AG04450 (cell line): ENCODE measurements at places on chromosomes 7 and 10.

- no peak for DNase-seq
These were observed 26.1 kb downstream of the IFIT5 start for GRCh38 chr10:89440226-89441009.

DNA sequence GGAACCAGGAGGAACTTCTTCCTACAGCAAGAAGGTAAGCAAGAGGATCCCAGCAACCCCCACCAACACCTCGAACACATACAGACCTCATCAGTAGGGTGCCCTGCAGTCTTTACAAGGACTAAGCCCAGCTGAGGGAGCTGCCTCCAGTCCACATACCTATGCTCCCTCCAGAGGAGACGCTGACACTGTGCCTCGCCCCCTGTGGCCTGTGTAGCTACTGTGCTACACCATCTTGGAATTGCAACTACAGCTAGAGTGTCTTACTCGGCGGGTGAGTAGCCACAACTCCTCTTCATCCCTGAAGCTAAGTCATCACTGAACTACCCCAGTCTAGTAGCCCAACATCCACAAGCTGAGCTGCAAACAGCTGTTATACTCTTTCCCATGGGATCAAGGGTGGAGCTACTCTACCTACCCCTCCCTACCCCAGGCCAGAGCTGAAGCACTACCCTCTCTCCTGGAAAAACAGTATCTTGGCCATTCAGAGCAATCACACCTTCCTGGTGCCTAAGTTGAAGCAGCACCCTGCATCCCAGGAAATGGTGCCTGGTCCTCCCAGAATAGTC lies 42.2 kb upstream of the CAMK2B start:
- no peak for DNase-seq

DNA sequence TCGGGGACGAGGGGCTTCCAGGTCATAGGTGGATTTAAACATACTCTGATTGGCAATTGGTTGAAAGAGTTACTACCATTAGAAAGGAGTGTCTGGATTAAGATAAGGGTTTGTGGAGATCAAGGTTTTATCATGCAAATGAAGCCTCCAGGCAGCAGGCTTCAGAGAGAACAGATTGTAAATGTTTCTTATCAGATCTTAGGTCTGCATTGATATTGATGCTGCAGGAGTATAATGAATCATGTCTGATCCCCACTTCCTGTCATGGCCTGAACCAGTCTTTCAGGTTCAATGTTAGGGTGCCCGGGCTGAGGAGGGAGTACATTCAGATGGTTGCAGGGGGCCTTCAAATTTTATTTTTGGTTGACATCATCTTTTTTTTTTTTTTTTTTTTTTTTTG lies 51.4 kb downstream of the SH3PXD2A start:
- no peak for DNase-seq

DNA sequence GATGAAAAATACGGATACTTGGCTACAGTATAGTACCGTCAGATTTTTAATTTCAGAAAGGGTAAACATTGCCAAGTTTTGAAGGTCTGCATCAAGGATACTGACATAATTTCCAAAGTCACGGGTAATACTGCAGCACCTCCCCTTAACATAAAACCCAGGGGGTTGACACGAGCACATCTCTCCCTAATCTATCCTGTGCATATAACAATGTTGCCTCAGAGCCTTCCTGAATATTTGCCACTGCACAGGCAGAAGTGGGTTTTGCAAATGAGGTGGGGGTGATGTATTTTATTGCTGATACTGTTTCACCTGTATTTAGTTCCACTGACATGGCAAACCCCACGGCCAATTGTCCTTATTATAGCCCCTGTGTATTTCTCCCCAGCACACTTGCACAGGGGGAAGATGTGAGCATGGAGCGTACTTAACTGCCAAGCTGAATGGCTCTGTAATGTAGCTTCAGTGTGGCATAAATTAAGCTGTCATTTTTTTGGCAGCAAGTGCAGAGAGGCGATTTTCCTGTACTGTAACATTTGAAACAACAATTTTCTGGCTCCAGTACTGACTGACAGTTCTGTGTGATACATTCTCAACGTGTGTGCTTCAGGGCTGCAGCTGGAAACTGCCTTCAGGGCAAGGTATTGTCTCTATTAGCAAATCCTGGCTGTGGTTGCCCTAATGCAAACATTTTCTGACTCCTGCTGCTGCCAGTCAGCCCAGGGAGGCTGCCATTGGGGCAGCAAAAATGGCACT lies 299.6 kb upstream of the SP4 start:
- DNase-seq, result no peak

- DNase-seq, result no peak
These were observed 45.9 kb upstream of the AGMO start for GRCh38 chr7:15607529-15608210.

- DNase-seq, result no peak
These were observed 26.3 kb upstream of the AKR1B1 start for GRCh38 chr7:134485203-134485602.

GRCh38 chr7:38215115-38215514 lies 37.1 kb downstream of the STARD3NL start:
- DNase-seq, result no peak

DNA sequence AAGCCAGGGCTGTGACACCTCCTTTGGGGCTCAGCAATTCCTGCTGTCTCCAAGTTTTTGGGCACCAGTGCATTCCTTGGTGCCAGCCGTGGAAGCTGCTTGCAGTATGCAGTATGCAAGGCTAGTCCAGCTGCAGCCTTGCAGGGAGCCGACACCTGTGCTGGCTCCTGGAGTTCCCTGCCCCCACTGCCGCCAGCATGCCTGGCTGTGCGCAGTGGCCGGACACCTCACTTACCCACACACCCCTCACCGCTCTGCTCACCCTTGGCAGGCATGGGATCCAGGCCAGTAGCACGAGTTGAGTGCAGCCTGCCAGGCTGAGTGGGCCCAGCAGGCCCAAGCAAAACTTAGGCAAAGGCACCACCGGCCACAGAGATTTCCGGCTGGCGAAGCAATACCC lies 77.4 kb downstream of the SAMD9 start:
- no peak for DNase-seq

DNA sequence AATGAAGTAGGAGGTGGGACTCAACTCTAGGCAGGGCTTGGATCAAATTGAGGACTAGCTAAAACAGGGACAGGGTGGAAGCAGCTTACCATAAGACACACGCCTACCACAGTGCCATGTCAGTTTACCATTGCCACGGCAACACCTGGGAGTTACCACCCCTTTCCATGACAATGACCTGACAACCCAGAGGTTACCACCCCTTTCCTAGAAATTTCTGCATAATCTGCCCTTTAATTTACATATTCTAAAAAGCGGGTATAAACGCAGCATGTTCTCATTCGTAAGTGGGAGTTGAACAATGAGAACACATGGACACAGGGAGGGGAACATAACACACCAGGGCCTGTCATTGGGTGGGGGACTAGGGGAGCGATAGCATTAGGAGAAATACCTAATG lies 72.7 kb downstream of the GCC1 start:
- DNase-seq, result no peak

DNA sequence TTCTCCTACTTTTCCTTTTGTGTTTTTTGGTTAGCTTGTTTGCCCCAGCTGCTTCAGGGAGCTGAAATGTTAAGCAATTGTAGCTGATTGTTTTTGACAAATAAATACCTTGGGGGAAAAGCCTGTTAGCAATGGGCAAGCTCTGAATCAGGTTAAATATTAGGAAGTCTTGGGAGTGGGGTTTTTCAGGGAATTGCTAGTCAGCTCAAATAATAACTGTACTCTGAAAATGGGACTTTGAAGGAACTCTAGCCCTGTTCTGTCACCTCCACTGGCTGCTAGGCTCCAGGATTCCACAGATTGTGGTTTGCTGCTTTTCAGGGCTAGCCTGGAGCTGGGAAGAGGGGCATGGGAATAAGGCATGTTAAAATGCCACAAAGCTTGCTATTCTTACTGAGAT lies 39.5 kb downstream of the ADK start:
- no peak for DNase-seq

DNA sequence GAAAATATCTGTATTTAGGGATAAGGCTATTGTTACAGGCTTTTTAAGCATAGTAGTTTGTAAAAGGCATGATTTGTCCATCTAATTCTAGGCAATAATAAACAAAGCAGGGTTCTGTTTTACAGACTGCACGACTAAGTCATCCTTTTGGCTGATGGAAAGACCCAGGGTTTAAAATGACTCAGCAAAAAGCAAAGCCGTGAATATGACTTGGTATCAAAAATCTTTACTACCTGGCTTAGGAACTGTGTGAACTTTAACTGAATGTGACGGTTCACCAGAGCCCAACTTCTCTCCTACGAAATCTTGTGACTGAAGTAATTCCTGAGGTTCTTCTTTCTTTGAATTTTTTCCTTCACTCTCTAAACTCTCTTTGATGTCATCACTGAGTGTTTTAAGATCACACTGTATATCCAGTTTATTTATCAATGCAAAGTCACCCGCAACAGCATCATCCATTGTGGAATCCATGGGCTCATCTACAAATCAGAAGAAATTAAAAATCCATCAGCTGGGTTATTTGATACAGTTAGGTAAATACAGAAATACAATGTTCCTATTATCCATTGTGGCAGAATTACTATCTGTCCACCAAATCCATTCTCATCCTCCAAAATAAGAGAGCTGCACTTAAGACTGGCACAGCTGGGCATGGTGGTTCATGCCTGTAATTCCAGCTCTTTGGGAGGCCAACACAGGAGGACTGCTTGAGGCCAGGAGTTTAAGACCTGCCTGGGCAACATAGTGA lies 17.0 kb downstream of the ATE1 start:
- peak; percentile 54 for DNase-seq

- no peak for DNase-seq
These were observed 18.2 kb upstream of the C10orf105 start for GRCh38 chr10:71737834-71738197.
